SJCRH30 (cell line): ENCODE measurements at places on chromosomes 7 and 10.

- DNase-seq: no peak
Measured at GRCh38 chr7:148729984-148730733, 31.5 kb downstream of the CUL1 start.

- peak; percentile 98 for DNase-seq
Measured at GRCh38 chr10:73743905-73744663, at the start of gene SEC24C. Gene SEC24C, plus strand, starts transcription at chr10:73744372. Its CDS starts 2,461 bp downstream, at chr10:73746833.

DNA sequence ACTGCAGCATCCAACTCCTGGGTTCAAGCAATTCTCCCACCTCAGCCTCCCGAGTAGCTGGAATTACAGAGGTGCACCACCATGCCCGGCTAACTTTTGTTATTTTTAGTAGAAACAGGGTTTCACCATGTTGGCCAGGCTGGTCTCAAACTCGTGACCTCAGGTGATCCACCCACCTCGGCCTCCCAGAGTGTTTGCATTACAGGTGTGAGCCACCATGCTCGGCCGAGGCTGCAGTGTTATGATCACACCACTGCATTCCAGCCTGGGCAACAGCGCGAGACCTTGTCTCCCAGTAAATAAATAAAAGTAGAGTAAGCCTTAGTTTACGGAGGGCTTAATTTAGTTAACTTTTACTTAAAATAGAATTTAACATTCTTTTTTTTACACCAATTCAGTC is 23.7 kb upstream of the IGF2BP3 start:
- DNase-seq: no peak

DNA sequence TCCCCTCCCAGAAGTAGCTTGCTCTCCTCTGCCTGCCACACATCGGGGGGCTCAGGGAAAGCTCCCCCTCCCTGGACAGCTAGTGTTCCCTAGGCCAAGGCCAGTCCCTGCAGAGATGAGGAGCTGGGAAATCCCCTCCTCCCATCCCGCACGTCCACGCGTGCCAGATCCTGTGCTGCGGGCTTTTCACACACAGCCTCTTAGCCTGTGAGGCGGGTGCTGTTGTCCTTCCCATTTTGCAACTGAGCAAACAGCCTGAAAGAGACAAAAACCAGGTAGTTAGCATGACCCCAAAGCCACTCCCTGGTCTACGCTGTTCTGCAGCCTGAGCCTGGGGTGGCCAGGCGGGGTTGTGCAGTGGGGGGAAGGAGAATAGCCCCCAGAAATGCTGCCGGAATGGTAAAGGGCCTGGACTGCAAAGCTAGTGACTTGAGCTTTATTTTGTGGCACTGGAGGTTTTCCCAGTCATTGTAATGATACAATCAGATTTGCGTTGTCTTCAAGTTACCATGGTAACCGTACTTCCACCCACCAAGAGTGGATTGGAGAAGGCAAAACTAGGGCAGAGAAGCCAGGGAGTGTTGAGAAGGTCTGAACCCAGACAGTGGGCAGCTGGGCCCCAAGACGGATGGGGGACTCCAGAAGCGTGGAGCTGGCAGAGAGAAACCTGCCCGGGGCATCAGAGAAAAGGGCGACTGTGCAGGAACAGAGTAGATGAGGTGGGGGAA is 98.6 kb upstream of the KCTD7 start:
- DNase-seq: no peak

DNA sequence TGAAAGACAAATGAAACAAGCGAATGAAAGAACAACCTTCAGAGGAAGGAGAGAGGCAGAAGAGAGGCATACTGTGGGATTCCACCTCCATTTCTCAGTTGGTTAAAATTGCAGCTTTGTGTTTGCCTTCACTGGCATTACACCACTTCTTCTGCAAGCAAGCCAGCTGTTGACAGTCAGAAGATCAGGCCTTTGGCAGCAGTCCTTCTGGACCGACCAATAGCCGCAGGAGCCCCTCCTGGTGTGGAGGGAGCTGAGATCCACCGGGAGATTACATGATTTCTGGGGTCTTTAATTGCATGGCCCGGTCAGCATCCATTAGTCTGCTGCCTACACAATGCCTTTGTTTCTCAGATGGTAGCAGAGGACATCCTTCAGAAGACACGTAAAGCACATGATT is 206.7 kb downstream of the ADAM12 start:
- no peak for DNase-seq

DNA sequence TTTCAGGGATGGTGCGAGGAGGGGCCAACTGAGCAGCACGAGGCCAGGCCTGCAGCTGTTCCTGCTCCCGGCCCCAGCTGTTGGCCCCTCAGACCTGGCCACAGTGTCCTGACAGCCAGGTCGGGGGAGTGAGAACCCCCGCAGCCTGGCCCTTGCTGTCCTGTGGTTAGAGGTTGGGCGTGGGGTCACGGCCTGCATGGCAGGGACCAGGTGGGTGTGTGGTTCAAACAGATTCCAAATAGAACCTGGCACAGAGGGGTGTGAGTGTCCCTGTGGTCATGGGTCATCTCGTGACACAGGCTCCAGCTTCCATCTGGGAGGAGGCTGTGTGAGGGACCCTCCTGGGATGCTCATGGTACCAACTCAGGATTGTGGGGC is 10.3 kb downstream of the NPTX2 start:
- no peak for DNase-seq

DNA sequence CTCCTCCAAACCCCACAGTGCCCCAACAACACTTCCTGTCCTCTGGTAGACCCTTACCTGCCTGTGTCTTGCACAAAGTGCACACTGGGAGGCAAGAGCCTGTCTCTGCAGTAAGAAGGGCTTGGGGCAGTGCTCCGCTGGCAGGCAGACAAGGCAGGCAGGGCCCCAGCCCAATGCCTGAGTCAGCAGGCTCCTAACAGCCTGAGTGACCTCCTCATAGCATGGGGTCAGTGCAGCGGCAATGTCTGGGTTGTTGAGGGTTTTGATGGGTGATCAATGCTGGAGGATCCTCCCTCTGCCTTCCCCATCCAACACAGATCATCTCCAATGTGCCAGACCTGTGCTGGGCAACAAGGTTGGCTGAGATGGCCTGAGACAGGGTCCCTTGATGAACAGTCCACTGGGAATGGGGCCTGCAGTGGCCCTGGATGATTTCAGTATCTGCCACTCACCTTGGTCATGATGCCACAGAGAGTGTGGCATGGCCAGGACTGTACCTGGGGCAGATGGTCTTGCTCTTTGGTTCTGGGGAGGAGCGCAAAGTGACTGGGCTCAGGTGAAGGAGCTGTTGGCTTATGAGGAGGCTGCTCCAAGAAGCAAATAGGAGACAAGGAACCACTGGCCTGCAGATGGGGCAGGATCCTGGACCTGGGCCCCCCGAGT is 55.6 kb upstream of the CAMK2B start:
- DNase-seq: no peak

DNA sequence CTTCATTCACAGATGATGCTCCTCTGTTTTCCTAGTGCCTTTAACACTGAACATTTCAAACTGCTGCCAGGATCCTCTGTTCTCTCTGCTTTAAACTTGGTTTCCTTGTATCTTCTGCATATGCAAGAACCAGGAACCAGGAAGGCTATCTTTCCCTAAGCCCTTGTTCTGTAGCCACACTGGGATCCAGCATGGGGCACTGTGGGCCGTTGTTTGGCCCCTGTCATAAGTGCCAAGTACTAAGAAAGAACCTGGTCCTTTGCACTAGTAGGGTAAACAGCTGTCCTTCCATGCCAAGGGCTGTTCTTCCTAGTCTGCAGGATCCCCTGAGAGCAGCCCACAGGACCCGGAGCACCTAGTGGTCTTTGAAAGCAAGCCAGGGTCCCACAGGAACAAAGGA is 49.0 kb upstream of the TRIM8 start:
- DNase-seq: no peak

DNA sequence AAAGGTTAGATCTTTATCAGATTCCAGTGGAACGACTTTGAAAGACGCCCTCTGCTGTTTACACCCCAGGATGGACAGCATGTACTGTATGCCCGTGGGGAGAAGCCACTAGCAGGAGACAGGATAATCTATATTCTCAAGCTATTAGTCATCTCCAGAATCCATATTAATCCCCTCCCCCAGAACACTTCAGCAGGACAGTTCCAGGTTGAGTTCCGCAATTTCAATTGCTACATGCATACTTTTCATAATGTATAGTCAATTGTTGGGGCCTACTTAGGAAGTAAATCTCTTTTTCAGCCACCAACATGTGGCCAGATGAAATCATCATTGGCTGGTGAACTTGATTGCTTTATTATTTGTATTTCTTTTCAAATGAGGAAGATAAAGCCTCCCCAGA is 313.1 kb upstream of the SMIM30 start:
- DNase-seq: no peak

DNA sequence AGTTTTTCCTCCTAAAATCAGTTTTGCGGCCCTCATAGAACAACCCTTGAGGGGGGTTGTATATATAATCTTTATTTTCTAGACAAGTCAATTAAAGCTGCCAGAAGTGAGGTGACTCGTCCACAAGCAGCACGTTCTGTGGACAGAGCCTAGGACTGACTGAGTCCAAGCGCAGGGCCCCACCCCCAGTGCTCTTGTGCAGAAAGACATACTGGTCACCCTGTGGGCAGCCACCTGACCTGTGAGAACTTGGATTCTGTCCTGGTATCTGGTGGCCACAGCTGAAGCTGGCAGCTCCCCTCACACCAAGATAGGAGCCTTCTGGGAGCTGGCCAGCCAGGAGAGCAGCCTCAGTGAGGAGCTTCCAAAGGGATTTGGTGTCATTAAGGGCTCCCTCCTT is 89.3 kb downstream of the GRK5 start:
- no peak for DNase-seq

- DNase-seq: no peak
Measured at GRCh38 chr7:12583176-12583575, 12.7 kb downstream of the SCIN start.

- no peak for DNase-seq
Measured at GRCh38 chr10:46287846-46288477, 1.2 kb downstream of the ANTXRL start.

GRCh38 chr7:89914711-89915110 is 239.6 kb upstream of the STEAP1 start:
- DNase-seq: no peak

- no peak for DNase-seq
Measured at GRCh38 chr7:92832534-92833023, 3.8 kb downstream of the CDK6 start.

- DNase-seq: no peak
Measured at GRCh38 chr10:131702531-131703356, 198.1 kb upstream of the PPP2R2D start.

DNA sequence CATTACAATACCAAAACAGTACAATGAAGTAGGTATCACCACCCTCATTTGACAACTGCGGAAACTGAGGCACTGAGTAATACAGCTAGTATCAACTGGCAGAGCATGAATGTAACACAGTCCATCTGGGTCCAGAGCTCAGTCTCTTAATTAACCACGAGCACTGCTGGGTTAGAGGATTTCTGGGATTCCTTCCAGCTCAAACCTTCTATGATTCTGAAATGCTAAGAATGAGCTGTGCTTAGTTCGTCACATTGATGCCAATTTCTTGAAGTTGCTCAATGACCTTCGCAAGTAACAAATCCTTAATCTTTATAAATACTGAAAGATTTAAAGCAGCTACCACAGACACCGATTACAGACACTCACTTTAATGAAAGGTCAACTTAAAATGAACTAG is 62.5 kb downstream of the SGMS1 start:
- no peak for DNase-seq

DNA sequence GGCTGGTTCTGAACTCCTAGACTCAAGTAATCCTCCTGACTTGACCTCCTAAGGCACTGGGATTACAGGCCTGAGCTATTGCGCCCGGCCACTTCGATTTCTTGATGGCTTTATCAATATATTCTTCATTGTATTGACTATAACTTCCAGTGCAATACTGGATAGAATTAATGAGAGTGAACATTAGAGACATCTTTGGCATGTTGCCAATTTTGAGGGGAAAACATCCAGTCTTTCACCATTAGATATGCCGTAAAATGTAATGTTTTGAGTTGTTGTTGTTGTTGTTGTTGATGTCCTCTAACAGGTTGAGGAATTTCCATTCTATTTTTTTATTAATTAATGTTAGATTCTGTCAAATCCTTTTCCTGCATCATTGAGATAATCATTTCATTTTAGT is 578.9 kb downstream of the ZWINT start:
- peak; percentile 3 for DNase-seq

GRCh38 chr7:94252971-94253370 is 141.7 kb upstream of the COL1A2 start:
- DNase-seq: peak; percentile 72

- DNase-seq: no peak
Measured at GRCh38 chr10:93835770-93836169, 58.0 kb upstream of the SLC35G1 start.

GRCh38 chr7:25876092-25876491 is 275.9 kb upstream of the NFE2L3 start:
- no peak for DNase-seq

DNA sequence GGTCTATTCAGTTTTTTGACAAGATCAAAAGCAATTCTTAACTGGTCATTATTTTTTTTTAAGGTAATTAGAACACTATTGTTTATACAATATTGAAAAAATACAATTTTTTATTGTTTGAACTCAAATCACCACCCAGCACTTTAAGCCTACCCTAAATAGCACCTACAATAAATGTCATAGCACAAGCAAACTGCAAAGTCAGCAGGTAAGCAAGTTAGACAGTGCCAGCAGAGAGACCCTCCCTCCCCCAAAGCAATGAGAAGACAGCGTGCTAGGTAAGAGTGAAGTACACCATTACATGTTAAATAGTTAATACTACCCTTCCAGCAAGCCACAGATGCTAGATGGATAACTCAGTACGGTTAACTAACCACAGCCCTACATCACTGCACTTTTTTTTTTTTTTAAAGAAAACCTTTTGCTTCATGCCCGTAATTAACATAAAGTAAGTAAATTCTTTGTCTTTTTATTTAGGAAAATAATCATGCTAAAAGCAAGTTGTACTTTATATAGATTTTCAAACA is 120.0 kb downstream of the UBE2H start:
- DNase-seq: no peak

- DNase-seq: no peak
Measured at GRCh38 chr7:108189733-108190388, 59.7 kb upstream of the LAMB4 start.
